ENCODE measurements at places on chromosomes 2 and 18.

DNA sequence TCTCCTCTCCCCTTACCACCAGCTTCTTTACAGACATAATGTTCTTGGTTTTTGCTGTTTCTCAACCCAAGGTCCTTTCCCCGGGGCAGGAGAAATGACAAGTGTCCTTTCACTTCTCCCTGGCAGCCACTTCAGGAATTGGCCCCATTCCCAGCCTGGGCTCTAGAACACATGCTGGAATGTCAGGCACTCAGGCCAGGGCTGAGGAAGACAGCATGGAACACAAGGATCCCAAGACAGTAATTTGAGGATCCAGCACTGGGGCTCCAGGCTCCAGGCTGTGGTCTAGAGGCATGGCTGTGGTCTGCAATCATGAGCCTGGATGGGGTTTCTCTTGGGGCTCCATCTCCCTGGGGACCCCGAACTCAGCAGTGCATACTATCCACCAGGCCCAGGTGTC, 201.4 kb downstream of the CELF4 start:
- no peak for DNase-seq

- no peak for DNase-seq
Observed at GRCh38 chr18:45498287-45498658, 117.0 kb upstream of the SLC14A2 start.

DNA sequence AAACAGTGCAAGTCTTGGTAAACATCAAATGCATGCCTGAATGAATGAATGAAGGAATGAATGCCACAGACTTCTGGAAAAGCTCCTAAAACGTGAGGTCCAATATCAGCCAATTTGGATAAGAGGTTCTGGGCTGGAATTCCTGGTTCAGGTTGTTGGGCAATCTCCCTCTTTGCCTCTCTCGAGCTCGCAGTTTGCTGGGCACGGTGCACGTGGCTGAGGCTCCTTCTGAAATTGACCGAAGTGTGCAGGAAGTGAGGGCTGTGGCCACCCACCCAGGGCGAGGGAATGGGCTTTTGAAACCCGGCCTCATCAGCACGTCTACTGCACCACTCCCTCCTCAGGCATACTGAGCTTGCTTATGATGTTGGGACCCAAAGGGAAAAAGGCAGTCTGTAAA, 288.8 kb upstream of the HS6ST1 start:
- DNase-seq, result no peak

DNA sequence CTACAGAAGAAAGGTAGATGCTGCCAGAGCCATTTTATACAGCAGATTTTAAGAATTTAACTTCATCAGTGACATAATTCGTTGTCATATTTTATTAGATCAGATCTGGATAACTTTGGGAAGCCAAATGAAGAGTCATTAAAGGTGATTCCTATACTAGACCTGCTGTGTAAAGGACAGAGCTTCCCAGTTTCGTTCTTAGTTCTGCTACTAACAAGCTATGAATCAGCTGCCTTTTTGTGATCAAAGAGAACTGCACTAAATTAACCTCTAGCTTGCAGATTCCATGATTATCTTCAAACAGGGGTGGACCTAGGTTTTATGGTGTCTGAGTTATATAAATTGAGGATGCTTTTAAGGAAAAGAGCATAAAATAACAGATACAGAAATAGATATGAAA, 926.5 kb upstream of the ACVR2A start:
- no peak for DNase-seq

GRCh38 chr18:10497206-10497749, 28.5 kb upstream of the NAPG start:
- DNase-seq, result no peak

- no peak for DNase-seq
Observed at GRCh38 chr2:4408321-4408720, 704.9 kb downstream of the DCDC2C start.

- DNase-seq, result no peak
Observed at GRCh38 chr18:29531746-29532145, 1354.8 kb upstream of the CDH2 start.

- no peak for DNase-seq
Observed at GRCh38 chr2:86592547-86593230, 29.4 kb upstream of the CHMP3 start.

GRCh38 chr2:110639972-110640371, 37.9 kb downstream of the BUB1 start:
- no peak for DNase-seq

GRCh38 chr18:63137999-63138435, 181.6 kb downstream of the BCL2 start:
- no peak for DNase-seq

- DNase-seq, result peak; percentile 42
Observed at GRCh38 chr2:8882094-8882493, 44.7 kb upstream of the KIDINS220 start.

GRCh38 chr18:74139411-74139810, 8.2 kb downstream of the FBXO15 start:
- no peak for DNase-seq

DNA sequence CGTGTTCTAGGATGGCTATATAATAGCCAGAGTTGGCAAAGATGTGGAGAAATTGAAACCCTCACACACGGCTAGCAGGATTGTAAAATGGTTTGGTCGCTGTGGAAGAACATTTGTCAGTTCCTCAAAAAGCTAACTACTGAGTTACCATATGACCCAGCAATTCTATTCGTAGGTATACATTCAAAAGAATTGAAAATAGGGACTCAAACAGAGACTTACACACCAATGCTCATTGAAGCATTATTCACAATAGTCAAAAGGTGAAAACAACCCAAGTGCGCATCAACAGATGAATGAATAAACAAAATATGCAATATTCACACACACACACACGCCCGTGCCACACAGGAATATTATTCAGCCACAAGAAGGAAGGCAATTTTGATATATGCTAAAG, 98.7 kb downstream of the PLA2R1 start:
- DNase-seq, result no peak

DNA sequence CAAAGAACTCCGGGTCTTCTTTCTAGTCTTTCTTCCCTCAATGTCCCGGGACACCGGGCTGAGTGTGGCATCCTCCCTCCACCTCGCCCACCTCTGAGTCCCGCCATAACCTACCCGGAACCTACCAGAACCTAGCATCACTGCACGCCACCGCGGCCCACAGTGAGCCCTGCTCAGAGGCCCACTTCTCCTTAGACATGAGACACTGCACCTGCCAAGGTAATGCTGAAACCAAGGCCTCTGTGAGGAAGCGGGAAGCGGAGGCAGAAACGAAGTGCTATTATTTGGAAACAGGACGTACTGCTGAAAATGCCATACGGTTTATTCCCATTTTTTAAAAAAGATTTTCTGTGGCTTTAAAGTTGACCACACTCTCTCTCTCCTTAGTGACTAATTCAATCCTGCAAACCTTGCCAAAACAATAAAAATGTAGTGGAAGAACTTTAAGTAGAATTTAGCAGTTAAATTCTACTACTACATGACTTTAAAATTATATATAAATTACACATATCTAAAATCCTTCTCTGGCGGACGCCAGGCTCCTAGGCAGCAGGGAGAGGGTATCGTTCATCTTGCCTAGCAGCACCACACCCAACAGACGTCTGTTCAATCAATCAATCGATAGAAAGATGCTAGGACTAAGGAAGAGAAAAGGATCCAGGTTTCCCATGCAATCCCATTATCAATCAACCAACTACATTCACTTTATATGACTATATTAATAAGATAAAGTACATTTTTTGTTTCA, 82.0 kb downstream of the ZNF516 start:
- no peak for DNase-seq

GRCh38 chr2:204635478-204635877, 90.2 kb downstream of the PARD3B start:
- no peak for DNase-seq

DNA sequence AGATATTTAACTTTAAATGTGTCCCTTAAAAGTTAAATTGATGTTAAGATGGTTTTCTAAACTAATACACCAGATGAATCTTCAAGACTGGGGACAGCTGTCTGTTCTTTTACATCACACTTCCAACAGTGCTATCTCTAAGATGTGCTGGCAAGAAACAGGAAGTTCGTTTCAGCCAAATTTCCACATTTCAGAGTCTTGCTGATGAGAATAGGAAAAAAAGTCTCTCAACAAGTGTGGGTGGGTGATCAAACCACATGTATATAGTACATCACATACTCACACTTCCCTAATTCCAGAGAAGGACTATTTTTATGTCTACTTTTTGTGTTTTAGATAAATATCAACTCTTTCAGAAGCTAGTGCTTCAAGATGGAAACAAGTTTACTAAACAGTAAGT, 1712.8 kb upstream of the TMEFF2 start:
- DNase-seq, result no peak

DNA sequence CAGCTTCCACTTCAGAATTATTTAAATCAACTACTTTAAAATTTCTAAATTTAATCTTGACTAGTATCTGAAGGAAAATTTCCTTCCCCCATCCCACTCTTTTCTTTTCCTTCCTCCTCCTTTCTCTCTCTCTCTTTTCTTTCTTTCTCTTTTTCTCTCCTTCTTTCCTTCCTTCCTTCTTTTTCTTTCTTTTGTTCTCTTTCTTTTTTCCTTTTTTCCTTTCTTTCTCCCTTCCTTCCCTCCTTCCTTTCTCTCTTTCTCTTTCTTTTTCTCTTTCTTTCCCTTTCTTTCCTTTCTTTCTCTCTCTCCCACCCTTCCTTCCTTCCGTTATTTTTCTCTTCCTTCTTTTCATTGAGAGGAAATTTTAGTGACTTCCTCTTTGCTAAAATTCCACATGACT, 132.0 kb upstream of the CDH19 start:
- no peak for DNase-seq

GRCh38 chr2:230691005-230691647, 21.5 kb upstream of the CAB39 start:
- peak; percentile 60 for DNase-seq

- no peak for DNase-seq
Observed at GRCh38 chr2:99159594-99159993, 4.8 kb downstream of the LIPT1 start.

- no peak for DNase-seq
Observed at GRCh38 chr2:97717613-97717995, 4.2 kb downstream of the ZAP70 start.

DNA sequence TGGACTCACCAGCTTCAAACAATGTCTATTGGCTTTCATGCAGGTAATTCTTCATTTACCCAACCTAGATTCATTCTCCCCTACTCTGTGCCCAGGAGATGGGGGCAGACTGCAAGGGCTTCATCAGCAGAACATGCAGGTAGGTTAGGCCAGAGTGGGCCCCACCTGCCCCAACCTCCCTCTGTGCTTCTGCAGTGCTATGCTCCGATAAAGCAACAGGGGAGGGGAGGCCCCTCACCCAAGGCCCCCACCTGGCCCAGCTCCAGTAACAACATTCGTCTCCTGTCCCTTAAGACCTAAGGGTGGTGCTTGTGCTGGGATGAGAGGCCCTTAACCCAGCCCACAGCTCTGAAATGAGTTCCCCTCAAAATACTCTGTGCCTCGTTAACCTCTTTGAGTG, 16.7 kb upstream of the GYPC start:
- DNase-seq, result no peak

GRCh38 chr2:53939656-53940055, 31.1 kb downstream of the PSME4 start:
- no peak for DNase-seq

DNA sequence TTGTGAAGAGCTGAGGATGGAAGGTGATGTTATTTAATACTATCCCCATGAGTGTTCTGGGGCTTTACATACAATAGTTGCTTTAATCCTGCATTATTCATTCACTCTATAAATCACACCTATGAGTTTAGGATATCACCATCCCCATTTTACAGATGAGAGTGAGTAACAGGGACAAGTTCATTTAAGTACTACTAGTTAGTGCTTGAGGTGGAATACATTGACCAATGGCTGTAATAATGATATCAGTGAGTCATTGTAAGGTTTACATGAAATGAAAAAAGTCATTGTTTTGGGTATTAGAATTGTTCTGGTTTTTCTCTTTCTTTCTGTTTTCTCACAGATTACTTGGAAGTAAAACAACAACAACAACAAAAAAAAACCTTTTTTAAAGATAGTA, 42.5 kb downstream of the TANC1 start:
- DNase-seq, result no peak

- no peak for DNase-seq
Observed at GRCh38 chr2:40049781-40050180, 270.7 kb upstream of the THUMPD2 start.

DNA sequence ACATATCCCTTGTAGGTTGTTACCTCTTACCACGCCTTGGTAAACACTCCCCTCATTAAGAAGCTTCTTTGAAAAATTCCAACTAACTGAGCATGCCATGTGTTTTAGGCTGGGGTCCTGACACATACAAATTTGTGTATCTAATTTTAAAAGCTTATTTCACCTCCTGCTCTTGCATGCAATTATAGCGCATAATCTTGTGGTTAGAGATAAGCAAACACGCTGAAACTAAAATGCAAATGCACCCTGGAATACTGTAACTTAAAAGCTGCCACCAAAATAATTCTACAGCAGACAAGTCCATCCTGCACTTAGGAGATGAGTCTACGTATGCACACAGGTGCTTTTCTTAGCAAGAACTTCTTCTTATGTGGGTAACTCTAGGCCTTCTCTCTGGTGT, 990.2 kb downstream of the TSN start:
- no peak for DNase-seq

GRCh38 chr2:47088371-47089082, 66.6 kb downstream of the STPG4 start:
- DNase-seq, result no peak

- DNase-seq, result no peak
Observed at GRCh38 chr2:950080-950966, at the start of gene SNTG2. Gene SNTG2, plus strand, starts transcription at chr2:950849. Its CDS starts 148 bp downstream, at chr2:950997.

DNA sequence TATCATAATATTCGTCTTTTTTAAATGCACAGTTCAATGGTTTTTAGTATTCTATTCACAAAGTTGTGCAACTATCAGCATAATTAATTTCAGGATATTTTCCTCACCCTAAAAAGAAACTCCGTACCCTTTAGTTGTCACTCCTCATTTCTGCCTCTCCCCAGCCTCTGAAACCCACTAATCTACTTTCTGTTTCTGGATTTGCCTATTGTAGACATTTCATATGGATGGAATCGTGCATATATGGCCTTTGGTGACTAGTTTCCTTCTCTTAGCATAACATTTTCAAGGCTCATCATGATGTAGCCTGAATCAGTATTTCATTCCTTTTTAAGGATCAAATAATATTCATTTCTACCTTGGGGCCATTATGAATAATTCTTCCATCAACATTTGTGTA, 18.5 kb downstream of the NEURL3 start:
- DNase-seq, result no peak

DNA sequence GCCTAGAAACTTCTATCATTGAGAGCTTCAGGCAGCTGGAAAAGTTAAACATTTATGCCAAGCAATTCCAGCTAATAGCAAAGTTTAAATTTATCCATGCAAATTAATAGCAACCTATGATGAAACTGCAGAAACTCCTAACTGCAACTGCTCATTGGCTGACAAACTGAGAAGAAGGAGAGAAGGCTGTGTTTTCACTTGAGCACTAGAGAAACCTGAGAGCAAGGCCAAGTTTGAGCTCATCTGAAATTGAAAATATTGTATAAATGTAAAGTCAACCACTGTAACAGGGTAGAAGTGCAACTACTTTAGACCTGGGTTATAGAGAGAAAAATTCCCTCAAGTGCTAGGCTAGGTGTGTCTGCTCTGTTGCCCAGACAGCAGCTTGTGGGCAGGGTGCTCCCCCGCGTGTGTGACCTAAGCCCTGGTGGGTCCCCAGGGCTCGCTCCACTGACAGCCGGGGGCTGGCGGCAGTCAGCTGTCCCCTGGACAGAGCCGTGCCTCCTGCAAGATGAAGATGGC, 50.2 kb downstream of the CABYR start:
- no peak for DNase-seq
